Subcutaneous preadipocyte (primary cell): ENCODE measurements at places on chromosomes 3 and 15. TPM values are rescaled to one million over a fixed set of nuclear protein-coding genes. Genes with fewer than 3 reads are reported as not detected.

The MCF2L2 gene
- total RNA-seq: 0.73 and 1.6 TPM in 2 replicates

The PLSCR2 gene
- not detected in 2 replicates for total RNA-seq

The COL6A6 gene
- under 0.01 and 0.20 TPM in 2 replicates for total RNA-seq

The HDC gene
- total RNA-seq: not detected in 2 replicates

The DUOXA2 gene
- total RNA-seq: not detected in 2 replicates

The VIPR1 gene
- total RNA-seq: not detected in 2 replicates

The FBXL2 gene
- total RNA-seq: 6.6 and 8.0 TPM in 2 replicates

The SLC28A2 gene
- total RNA-seq: not detected in 2 replicates

The NR2E3 gene
- 0.20 and 0.37 TPM in 2 replicates for total RNA-seq

The TMEM212 gene
- total RNA-seq: not detected in 2 replicates

The OIP5 gene
- 8.6 and 10.3 TPM in 2 replicates for total RNA-seq

The TOPBP1 gene
- 41.2 and 62.2 TPM in 2 replicates for total RNA-seq

The ARHGEF26 gene
- total RNA-seq: 2.2 and 5.5 TPM in 2 replicates

The GABRR3 gene
- total RNA-seq: not detected in 2 replicates
